NCI-H1694 treated with DMSO at 0.1 percent for 48 hours (cell line): ENCODE measurements at places on chromosomes 13 and 19.

DNA sequence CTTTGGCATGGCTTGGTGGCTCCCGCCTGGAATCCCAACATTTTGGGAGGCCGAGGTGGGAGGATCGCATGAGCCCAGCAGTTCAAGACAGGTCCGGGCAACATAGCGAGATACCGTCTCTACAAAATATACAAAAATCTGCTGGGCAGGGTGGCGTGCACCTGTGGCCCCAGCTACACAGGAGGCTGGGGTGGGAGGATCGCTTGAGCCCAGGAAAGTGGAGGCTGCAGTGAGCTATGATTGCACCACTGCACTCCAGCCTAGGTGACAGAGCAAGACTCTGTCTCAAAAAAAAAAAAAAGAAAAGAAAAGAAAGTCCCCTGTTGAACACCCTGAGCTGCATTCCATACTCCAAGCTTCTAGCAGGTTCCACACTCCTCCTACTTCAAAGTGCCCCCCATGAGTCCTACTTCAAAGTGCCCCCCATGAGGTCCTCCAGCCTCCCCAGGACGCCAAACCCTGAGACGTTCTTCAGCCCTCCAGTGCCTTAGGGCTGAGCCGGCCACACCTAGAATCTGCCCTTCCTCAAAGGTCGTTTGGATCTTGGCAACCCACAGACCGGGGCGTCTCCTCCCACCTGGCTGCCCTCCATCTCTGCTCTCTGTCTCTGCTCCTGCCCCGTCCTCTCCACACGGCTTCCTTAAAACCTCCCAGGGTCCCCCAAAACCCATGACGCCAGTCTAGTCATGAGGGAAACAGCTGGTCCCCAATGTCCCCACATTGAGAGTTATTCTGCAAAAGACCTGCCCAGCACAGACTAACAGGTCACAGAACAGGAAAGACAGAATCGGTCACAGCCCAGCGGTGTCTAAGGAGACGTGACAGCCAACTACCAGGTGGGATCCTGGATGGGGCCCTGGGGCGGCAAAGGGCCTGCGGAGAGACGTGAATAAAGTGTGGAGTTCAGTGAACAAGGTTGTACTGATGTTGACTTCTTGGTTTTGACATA, 4.8 kb downstream of the TJP3 start:
- DNase-seq = no peak

GRCh38 chr19:594265-594870, 4.7 kb downstream of the HCN2 start:
- no peak for DNase-seq

GRCh38 chr19:38351865-38352395, 16.3 kb downstream of the CATSPERG start:
- DNase-seq = no peak

- no peak for DNase-seq
These were observed 17.4 kb downstream of the CPB2 start for GRCh38 chr13:46087481-46087880.

GRCh38 chr19:6059396-6059947, 50.8 kb downstream of the RFX2 start:
- DNase-seq = no peak

DNA sequence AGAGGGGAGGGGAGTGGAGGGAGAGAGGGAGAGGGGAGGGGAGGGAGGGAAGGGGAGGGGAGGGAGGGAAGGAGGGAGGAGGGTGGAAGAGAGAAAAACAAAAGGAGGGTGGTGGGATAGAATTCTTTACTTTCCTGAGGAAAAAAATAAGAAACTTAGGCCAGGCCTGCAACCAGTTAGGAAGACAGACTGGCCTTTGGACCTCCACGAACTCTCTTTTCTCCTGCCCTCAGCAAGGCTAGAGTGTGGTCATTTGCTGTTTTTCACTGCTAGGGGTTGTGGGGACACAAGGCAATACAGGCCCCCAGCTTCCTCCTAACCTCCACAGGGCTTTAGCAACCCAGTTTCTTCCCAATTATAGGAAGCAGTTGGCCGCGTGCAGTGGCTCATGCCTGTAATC, 4.2 kb downstream of the CCDC8 start:
- no peak for DNase-seq

- DNase-seq = peak; percentile 4
These were observed 48.6 kb upstream of the GTF3A start for GRCh38 chr13:27375686-27376326.

GRCh38 chr13:89925107-89925506, 1422.4 kb upstream of the MIR17HG start:
- DNase-seq = no peak

DNA sequence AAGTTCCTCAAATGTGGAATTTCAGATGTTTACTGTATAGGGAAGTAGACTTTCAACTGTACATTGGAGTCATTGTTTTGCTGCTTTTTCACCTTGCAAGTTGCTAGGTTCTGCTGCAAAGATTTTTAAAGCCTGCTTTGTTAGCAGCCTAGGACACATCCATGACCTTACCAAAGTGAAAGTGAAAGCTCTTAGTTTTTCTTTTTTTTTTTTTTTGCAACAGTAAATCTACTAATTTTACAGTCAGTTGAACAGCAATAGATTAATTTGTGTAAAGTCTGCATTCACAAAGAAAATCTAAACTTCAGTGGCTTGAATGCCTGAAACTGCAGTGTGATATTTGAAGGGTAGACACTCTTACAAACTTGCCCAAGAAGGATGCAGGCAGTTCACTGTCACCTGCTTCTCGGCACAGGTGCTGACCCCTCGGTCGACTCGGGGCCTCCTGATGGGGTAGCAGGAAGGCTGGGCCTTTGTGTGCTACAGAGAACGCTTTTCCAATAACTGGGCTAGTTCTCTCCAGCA, 5.0 kb upstream of the MTIF3 start:
- DNase-seq = no peak

DNA sequence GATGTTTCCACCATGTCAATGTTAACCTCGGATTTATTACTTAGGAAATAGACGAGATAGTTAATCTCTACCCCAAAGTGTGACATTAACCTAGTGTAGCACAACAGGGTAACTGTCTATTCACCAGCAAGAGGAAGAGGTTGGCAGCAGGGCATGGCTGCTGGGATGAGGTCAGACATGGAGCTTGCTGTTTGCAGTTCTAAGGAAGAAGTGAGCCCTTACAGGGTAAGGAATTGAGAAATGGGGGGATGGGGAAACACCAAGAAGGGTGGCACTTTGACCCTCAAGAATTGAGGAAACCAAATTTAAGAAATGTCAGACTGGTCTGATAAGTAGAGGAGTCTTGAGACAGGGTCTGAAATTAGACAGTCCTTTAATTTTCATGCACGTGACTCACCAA, 62.4 kb downstream of the MBD3L2B start:
- DNase-seq = no peak

DNA sequence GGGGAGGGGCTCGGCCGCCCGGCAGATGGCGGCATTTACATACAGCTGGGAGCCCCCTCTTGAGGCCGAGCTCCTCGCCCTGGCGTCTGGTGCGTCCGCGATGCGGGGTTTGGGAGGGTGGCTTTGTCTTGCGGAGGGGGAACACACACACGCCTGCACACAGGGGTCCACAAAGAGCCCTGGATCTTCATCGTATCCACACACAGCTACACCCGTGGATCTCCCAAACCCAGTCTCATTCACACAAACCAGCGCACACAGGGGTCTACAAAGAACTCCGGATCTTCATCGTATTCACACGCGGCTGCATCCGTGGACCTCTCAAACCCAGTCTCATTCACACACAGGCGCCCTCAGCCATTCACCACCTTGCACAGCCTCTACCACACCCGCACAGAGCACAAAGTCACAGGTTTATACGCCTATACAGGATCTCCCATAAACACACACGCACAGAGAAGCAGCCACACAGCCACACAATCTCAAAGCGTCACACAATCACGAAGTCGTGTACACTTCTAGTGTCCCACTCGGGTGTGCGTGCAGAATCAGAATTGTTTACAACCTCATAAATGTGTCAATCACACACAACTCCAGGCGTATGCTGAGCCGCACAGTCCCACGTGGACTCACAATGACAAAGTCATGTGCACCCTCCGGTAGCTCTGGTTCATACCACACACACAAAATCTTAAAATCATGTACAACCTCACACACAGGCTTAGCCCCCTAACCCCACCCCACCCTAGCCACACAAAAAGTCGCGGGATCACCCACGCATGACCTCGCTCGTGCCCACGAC, 550 bp upstream of the DLL3 start:
- DNase-seq = peak; percentile 76

DNA sequence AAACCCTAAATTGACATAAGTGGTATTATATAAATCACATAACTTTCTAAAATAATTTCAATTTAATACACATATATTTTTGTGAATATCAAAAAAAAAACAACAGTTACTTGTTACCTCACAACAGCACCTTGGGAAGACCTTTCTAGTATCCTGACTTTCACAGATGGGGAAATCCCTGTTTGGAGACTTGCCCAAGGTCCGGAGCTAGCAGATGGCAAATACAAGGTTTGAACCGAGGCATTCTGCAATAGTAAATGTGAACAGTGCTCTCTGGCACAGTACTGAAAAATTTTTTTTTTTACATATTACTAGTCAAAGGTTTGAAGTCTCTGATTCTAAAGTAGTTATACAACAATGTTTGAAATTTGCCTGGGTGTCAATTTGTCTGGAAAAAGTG, 104.5 kb downstream of the SUCLA2 start:
- peak; percentile 41 for DNase-seq

GRCh38 chr13:98201189-98201588, 24.1 kb upstream of the RNF113B start:
- DNase-seq = no peak

- DNase-seq = no peak
These were observed 63.6 kb downstream of the RASA3 start for GRCh38 chr13:114068656-114069318.

- no peak for DNase-seq
These were observed 6.5 kb upstream of the DOCK6 start for GRCh38 chr19:11268783-11269267.

DNA sequence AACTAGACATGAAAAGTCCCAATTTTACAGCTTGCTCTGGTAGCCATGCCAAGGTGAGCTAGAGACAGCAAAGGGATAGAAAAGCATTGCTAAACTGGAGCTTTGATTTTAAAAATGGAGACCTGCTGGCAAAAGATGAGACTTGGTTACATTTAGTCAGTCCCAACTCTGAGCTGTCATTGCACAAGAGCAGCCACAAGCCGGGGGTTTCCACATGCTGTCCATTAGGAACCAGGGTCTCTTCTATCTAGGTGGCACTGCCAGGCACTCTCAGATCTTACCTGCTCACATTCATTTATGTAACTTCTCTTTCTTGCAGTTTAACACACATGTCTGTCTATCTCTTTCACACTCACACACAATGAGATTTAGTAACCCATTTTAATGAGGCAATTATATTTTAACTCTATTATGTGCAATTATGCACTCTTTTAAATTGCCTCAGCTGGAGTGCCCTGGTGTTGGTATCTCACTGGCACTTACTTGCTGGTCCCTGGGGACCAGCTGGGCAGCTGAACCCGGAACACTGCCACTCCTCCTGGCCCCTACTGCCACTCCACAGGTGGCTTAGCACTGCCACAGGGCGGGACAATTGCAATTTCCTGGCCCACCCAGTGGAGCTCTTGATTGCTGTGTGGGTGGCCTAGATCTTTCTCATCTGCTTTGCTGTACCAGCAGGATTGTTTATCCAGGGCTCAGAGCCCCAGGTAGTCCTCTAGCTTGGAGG, 112.5 kb downstream of the COG6 start:
- DNase-seq = peak; percentile 42

- no peak for DNase-seq
These were observed 381.1 kb downstream of the LIG4 start for GRCh38 chr13:107834281-107834680.

DNA sequence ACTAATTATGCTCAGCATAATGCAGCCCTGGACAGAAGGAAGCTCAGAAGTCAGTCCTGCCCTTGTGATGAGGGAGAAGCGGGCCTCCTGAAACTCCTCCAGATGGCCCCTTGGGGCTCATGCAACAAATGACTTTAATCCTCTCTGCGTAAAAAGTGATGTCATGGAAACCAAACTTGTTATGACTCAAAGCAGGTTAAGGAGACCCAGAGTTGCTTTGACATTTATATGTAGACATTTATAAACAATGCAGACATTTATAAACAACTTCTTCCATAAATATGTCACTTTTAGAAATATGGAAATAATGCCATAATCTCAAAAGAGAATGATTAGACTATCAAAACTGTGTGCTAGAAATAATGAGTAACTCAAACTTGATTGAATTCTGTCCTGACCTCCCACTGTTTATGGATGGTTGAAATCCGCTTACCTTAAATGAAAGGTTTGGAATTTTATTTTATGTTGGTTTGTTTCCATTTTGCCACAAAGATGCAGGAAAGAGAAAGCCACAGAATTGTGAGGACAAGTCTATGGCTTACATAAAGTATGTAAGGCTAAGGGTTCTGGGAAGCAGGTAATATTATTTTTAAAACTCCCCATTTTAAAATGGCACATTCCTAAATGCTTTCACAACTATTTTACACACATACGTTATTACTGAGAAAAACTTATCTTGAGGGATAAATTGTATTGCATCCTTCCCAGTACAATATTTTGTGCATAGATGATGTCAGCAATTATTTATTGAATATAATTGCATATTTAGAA, 73.7 kb downstream of the CYSLTR2 start:
- DNase-seq = no peak
